ENCODE measurements at places on chromosomes 16 and 17.

DNA sequence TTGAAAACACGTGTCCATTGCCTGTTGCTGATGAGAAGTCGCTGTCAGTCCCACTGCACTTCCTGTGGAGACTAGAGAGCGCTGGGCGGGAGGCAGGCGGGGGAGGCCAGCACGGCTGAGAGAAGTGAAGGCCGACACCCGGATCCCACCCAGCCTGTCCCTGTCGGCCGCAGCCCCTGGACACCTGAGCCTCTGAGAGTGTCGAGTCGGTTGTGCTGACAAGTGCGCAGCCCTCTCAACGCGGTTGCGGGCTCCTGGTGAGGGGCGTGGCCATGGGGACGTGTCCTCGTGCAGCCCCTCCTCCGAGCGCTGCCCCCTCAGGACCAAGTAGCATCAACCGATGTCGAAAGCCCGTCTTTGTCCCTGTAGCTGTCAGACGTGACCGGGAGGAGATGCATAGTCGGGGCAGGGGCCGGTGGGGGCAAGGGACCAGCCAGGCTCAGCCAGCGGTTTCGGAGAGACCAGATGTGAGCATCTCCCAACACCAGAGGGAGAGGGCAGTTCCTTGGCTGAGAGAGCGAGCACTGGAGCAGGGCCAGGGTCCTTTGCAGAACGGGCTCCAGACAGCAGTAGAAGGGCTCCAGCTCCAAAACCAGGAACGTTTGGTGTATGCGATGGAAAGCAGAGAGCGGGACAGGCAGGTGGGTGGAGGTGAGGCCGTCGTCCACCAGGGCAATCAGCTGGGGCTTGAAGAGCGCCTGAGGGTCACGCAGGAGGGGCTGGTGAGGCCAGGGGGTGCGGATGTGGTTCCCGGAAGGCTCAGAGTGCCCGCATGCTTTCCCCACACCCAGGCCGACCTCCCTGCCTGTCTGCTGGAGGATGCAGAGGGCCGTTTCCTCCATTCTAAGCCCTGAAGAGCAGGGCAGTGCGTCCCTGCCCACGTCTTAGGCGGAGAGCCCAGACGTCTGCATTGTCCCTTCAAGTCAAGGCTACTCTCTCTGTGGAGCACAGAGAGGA, 43.3 kb upstream of the CHMP6 start:
- no peak for DNase-seq

DNA sequence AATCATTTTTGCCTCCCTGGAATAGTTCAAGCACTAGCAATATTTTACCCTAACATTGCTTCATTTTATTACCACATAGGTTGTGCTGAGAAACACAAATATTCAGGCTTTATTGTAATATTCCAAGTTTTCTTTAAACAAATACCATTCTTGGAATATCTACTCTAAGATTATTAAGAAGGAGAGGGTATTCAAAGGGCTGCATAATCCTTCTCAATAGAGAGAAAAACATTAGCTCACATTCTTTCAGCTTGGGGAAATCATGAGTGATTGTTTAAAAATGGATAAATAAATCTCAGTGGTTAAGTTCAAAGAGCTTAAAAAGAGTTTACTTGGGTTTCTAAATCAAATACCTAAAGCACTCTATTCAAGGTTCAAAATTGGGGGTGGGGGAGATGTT, 111.9 kb upstream of the CORO6 start:
- DNase-seq = no peak

DNA sequence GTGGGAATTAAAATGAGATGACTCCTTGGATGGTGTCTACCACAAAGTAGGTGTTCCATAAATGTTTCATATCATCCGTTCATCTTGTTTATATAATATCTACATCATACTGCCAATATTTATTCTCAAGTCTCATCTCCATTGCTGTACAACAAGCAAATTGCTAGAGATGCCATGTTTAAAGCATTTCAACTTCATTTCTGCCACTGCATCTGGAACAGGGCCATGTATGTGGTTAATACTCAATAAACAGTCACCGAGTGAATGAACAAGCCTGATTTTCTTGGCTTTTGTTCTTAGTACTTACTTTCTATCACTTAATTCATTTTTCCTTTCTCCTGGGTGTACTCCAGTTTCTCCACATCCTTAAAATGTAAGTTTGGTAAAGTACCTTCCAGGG, 107.6 kb downstream of the KCNJ2 start:
- no peak for DNase-seq

DNA sequence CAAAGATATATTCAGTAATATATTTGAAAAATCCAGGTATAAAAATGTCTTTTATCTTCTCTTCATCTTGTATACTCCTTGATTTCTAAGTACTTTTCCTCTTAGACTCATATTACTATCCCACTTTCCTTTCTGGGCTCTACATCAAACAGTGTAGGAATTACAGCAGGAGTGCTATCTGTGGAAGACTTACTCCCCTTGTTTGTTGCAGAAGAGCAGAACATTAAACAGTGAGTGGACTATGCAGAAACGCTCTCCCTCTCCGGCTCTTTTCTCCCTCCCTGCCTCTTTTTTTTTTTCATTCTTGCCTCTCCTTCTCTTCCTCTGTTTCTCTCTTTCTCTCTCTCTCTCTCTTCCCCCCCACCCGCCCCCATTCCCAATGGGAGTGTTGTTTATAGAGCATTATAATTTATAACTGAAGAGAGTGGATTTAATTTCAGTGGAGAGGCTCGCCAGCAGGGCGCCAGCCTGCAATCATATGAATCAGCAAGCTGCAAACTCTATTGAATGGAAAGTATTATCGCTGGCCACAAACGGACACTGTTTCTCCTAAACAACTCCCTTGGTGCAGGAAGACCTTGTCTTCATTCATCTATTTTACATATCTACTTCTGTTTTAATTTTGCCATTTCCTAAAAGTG, 242.3 kb upstream of the TBX2 start:
- no peak for DNase-seq

DNA sequence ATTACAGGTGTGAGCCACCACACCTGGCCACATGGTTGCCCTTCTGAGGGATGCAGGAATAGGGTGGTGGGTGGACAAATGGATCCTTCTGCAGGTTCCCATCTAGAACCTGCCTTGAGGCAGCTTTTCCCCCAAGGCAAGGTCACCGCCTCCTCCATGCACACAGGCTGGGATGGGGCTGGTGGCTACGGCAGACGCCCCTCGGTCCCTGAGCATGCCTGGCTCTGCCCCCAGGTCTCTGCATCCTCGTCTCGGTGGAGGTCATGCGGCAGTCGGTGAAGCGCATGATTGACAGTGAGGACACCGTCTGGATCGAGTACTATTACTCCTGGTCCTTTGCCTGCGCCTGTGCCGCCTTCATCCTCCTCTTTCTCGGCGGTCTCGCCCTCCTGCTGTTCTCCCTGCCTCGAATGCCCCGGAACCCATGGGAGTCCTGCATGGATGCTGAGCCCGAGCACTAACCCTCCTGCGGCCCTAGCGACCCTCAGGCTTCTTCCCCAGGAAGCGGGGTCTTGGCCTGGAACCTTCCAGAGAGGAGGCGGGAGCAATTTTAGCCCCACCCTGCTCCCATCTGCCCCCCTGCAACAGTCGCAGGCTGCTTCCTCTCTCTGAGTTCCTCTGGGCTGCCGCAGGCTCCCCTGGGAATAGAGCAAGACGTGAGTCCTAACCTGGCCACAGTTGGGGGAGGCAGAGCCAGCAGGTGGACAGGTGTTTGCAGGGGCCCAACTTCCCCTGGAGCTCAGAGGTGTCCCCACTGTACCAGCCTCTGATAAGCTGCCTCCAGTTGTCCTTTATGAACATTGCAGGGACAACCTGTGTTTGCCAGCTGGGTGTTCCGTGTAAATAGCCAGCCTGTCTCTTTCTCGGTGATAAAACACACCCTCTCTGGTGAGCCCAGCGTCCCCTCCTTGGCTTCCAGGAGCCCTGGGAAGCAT, 11.7 kb downstream of the CACNG1 start:
- no peak for DNase-seq

DNA sequence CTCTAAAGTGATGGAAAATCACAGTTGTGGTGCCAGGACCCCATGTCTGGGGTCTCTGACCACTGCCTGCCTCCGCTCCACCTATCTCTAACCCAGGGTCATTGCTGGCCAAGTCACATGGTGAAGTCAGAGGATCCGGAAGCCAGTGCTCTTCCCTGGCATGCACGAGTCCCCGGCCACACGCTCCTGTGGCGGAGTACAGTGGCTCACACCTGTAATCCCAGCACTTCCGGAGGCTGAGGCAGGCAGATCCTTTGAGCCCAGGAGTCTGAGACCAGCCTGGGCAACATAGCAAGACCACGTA, 21.5 kb upstream of the RBFOX3 start:
- no peak for DNase-seq

DNA sequence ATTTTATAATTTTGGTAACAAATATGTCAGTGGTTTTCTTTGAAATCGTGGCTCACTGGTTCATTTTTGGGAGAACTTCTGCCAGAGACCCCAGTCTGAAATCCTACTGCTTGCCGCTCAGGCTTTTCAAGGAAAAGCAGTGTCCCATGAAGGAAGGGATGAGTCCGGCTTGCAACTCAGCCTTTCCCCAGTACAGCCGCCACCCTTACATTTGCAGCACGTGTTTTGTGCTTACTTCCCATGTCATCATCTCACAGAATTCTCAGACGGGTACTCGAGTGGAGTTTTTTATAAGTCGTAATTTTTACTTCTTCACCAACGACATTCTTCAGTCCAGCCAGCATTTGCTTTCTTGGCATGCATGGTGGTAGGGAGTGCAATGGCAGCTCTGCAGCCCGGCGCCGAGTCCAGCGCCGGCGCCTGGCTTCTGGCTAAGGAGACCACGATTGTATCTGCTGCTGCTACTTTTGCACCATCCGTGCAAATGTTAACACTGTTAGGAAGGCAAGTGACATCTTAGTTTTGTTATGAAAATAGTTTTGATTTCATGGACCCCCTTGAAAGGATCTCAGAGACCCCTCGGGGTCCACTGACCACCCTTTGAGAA, 111.0 kb downstream of the AMFR start:
- no peak for DNase-seq

DNA sequence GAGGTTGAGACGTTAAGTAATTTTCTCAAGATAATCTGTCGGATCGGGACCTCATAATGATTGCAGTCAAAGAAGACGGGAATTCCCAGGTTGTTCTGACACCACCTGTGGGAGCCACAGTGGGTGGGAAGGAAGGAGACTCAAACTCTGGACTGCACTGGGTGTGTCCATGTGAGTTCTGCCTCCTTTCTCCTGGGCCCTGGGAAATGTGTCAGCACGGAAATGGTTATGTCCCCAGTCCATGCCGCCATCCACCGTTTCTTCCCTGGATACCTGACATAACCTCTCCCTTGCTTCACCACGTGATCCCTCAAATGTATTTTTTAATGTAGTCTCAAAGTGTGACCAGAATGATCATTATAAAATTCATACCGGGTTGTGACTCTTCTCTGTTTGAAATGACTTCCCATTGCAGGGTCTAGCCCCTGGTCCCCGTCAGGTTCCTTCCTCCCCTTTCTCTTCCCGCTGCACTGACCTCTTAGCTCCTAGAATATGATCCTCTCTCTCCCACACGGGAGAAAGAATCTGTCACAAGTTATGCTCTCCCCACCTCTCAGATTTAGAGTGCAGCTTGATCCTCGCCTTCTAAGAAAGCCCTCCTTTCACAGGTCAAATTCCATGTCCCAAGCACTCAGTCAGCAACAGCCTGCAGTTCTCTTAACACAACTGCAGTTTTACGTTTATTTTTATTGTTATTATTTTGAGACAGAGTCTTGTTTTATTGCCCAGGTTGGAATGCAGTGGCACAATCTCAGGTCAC, 820.0 kb upstream of the EEF2KMT start:
- no peak for DNase-seq
